Activated T-helper 17 cell treated with anti-CD3 and anti-CD28 coated beads, Interleukin-2, amount 50 U/mL, for 72 hours (primary cell): ENCODE measurements at places on chromosomes 3 and 15.

- no peak for ATAC-seq
Observed at GRCh38 chr3:175391601-175392000, 532.5 kb downstream of the NAALADL2 start.

GRCh38 chr3:195134431-195134830, 136.5 kb downstream of the XXYLT1 start:
- ATAC-seq = no peak

GRCh38 chr3:187238239-187238638, 41.0 kb downstream of the RTP1 start:
- no peak for ATAC-seq

DNA sequence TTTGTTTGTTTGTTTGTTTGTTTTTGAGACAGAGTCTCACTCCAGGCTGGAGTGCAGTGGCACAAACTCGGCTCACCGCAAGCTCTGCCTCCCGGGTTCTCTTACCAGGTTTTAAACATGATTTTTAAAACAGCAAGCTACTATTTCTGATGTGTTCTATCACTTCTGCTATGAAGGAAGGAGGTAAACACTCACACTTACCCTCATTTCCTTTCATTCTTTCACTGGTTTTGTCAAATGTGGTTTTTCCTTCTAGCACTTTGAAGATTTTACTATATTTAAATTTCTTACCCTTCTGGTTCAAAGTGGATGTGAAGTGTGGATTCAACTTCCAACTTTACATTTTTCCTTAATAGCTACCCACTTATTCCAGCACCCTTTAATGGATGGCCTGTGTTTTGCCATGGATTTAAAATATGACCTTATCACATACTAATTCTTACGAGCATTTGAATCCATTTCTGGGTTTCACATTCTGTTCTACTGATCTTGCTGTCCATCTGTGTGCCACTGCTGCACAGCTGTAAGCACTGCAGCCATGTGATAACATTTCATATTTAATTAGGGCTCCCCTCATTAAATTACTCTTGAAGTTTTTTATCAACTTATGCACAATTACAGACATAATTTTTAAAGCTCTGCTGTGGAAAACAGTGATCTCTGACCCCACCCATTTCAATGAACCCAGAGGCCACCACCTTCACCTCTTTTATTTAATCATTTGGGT, 42.3 kb downstream of the TXNRD3 start:
- no peak for ATAC-seq
